Immature natural killer cell (primary cell): ENCODE measurements at places on chromosomes 12 and 14.

- DNase-seq = peak; percentile 40
Measured at GRCh38 chr12:75478116-75478794, 2.3 kb upstream of the GLIPR1 start.

GRCh38 chr12:1130164-1130563 is 139.1 kb downstream of the ERC1 start:
- DNase-seq = no peak

DNA sequence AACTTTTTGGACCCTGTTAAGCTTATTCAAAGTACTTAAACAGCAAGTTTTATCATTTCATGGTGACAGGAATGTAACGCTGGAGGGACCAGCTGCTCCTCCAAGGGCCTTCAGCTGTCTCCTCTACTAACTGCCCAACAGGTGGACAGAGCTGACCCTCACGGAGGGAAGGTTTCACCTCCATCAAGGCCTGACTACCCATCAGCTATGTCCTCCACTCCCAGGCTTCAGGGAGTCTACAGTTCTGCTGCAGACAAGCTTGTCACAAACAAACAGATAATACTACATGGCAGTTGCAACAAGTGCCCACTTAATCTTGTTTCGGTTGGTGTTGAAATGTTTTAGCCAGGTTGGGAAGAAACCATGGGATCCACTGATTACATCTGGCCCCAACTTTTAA is 175.1 kb downstream of the TTC7B start:
- no peak for DNase-seq

DNA sequence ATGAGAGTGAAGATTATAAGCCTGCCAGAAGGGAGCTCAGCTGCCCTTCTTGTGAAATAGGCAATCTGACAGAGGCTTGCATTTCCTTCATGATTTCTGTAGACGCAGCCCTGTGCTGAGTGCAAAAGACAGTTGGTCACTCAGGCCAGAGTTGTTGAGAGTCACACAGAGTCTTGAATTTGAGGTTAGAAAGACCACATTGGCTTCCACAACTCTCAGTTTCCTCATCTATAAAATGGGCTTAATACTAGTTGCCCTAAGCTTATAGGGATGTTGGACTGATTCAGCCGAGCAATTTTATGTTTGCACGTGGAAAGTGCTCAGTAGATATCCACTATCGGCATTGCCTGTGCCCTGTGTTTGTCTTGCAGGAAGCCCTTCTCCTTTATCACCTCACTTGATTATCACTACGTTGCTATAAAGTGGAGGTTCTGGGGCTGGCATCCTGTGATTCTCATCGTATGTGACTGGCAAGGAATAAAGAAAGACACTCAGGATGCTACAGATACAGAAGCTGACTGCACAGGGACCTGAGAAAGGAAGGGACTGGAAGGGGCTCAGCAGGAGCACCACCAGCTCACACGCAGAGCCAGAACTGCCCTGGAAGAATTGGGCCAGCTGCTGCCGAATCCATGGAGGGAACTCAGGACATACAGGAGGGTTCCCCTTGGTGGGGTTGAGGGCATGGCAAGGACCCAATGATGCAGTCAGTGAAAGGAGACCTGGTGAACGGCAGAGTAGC is 19.8 kb upstream of the SERPINA4 start:
- no peak for DNase-seq

DNA sequence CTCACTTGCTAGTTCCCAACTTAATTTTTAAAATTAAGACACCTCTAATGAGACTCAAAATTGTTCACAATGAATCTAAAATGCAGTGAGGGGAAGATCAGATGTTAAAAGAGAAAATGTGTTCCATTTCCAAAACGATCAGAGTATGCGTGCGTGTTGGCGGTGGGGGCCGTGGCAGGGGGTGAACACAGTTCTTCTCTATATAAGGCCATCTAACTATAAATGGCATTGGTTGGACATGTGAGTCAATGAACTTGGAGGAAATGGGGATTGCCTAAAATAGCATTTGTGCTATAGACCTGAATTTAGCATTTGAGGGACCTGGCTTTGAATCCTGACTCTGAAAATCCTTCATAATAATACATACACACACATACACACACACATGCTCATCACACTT is 149.4 kb downstream of the FOXN3 start:
- DNase-seq = no peak

DNA sequence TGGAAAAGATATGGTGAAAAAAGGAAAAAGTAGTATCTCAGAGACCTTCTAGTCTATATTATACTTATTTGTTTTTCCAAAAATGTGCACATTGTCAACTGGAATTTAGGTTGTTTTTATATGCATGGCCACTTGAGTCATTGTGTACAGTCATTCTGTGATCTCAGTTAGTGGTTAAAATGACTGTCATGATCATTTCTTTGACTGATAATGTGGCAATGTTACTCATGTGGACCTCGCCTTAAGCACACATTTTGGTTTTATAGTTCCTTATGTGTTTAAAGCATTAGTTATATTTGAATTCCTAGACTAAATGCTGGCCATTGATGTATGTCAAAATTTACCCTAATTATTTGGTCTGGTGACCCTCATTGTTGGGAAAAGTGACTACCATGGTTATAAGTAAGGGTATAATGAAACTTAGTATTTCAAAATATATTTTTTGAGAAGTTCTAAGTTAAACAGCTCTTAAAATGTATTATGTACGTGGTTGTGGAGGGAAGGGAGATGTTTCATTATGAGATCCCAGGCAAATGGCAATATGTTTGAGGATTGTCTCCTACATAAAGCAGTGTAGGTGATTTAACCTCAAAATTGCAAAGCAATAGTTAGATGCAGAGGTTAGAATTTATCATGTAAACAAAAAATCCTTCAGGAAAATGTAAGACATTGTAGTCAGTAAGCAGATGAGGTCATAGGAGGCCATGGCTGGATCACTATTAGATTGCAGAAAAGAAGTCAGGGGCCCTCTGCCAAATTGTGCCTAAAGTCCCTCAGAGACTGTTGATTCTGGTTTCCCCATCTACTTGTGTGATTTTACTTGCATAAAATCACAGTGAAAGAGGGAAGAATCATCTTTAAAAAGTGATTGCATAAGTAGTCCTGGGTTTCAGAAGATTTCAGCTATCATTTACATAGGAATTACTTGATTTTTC is 17.5 kb downstream of the PNMA1 start:
- DNase-seq = no peak

GRCh38 chr12:65999564-66000280 is 130.8 kb downstream of the LLPH start:
- no peak for DNase-seq

DNA sequence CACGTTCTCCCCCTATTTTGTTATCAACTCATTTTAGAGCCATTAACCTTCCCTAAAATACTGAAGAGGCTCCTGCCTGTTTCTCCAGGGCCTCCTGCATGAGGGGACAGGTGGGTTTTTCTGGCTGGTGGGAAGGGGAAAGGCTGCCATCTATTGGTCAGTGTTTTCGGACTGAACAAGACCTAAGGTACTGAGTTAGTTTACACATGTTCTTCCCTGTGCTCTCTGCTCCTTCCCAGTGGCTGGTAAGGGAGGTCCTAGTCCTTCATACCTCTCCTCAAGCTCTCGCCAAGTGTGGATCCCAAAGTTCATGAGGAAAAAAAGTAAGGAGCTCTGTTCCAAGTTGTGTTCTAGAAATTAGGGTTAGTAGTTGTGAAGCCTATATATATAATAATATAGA is 357.5 kb downstream of the FSCB start:
- no peak for DNase-seq

DNA sequence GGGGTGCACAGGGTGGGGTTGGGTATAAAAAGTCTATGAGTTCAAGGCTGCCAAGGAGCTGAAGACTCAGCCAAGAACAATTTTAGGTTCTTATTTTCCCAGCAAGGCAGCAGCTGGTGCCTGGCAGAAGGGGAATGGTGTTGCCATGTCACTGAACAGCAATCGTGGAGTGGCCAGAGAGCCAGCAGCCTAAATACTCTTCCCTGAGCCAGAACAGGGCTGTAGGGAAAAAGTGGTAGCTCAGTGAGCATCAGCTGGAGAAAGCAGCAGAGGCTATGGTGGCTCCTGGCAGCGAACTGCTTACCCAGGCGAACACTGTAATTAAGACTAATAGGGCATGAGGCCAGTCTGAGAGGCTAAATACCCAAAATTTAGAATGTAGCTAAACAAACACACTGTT is 334.9 kb downstream of the RMST start:
- DNase-seq = no peak

GRCh38 chr12:81542065-81543010 is 216.8 kb downstream of the PPFIA2 start:
- no peak for DNase-seq

- DNase-seq = no peak
Measured at GRCh38 chr12:62629413-62629812, 162.8 kb downstream of the MON2 start.

DNA sequence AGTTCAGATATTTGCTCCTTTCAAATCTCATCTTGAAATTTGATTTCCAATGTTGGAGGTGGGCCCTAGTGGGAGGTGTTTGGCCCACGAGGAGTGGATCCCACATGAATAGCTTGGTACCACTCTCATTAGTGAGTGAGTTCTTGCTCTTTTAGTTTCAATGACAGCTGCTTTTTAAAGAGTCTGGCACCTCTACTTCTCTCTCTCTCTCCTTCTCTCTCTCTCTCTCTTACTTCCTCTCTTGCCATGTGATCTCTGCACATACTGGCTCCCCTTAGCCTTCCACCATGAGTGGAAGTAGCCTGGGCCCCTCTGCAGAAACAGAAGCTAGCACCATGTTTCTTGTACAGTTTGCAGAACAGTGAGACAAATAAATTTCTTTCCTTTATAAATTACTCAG is 25.1 kb downstream of the GPR65 start:
- peak; percentile 43 for DNase-seq

DNA sequence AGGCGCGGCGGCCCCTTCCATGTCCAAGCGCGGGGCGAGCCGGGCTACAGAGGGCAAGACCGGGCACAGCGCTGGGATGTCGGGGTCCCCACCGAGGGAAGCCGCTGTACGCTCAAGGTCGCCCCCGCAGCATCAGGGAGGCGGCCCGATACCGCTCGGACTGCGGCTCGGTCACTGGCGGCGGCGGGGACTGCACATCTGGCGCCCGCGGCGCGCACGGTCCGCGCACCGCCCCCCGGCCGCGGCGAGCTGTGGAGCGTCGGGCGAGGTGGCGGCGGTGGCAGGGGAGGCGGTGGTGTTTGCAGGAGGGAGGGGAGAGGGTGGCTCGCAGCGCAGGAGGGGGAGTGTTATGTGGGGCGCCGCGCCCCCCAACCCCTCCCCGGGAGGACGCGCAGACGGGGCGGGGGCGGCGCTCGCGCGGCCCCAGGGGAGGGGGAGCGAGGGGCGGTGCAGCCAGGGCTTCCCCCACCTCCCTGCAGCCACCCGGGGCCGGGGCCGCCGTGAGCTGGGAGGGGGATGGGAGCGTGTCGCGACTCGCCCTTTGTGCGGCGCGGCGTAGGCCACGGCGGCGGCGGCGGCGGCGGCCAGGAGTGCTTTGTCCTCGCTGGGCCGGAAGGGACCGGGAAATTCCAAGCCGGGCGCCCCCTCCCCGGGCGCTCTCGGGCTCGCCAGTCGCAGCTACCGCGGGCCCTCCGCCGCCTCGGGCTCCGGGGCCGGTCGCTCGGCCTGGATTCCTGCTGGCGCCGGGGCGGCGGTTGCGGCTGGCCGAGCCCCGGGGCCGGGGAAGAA is at the start of gene NUAK1:
TSS of gene NUAK1 (minus strand) at position 322 of the 789 bp plus-strand sequence. CDS start at position 21, 301 bp downstream.
- DNase-seq = peak; percentile 58

- DNase-seq = peak; percentile 55
Measured at GRCh38 chr12:108622421-108622820, 11.3 kb downstream of the SELPLG start.

DNA sequence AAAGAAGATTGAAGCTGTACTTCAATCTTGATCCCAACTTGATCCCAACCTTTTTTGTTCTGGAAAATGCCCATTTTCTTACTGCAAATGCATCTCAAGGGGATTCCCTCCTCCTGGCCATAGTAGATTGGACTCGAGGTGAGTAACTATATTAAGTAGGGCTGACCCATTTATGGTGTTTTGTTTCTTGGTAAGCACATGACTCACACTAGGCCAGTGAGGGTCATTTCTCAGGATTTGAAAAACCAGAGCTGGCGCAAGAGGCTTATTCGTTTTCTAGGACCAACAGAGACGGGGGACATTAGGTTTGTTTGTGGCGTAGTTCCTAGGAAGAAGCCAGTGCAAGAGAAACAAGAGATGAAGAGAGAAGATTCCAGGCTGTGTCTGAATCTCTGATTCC is 51.4 kb downstream of the MRPL42 start:
- no peak for DNase-seq

DNA sequence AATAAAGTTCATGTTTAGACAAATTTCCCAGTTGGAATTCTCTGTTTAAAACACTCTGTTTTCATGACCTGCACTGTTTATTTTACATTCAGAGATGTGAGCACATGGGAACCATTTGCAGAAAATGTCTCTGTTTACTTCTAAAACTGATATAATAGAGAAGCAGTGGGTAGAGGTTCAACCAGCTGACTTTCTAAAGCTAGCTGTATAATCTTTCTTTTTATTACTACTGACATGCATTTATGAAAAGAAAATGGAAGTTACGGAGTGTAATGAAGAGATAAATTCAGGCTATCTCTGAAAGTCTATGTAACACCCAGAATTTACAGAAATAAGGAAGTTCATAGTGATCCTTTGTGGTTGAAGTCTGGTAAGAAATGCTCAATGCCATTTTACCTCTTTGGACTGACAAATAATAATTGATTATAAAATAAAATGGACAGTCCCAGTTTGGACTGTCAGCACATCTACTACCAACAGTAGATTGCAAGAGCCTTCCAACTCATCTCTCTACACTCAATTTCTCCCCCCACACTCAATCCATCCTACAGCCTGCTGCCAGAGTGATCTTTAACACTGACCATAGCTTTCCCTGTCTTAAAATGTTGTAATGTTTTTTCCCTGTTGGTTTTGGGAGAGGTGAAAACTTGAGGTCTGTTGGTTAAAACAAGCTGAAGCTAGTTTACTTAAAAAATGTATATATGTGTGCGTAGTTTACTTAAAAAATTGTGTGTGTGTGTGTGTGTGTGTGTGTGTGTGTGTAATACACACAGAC is 137.4 kb downstream of the AEBP2 start:
- DNase-seq = no peak

GRCh38 chr12:95836185-95836609 is 22.6 kb upstream of the SNRPF start:
- no peak for DNase-seq

GRCh38 chr14:99327458-99328250 is 55.7 kb upstream of the BCL11B start:
- DNase-seq = no peak

DNA sequence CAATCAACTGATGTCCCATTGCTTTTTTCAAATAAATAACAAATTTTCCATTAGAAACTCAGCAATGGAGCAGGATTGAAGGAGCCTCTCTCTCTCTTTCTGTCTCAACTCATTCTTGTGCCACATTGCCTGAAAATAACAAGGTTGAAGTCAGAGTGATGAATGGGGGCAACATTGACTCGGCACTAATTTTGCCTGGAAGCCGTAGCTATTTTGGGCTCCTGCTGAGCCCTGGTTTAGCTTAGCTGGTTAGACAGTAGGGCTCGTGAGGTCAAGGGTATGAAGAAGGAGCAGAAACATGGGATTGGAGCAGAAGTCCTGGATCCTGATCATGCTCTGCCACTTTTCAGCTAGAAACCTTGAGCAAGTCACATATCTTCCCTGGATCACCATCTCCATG is 38.9 kb downstream of the WSCD2 start:
- no peak for DNase-seq

- DNase-seq = no peak
Measured at GRCh38 chr12:59158066-59158465, 237.8 kb upstream of the LRIG3 start.
